Foreskin keratinocyte (primary cell): ENCODE measurements at places on chromosomes 1 and 21.

DNA sequence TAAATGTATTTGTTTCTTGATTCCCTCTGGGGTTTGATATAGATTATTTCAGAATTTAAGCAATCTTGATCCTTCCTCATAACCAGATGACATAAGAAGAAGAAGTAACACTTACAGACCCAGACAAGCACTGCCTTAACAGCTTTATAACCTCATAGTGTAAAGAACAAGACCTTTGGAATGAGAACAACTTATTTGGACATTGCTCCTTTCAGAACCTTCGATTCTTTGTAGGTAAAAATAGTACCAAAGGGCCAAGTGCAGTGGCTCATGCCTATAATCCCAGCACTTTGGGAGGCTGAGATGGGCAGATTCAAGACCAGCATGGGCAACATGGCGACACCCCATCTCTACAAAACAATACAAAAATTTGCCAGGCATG, 15.0 kb downstream of the TM2D1 start:
- DNase-seq: no peak

- DNase-seq: peak; percentile 36
Measured at GRCh38 chr1:16212251-16212961, at the start of gene ARHGEF19. Gene ARHGEF19, minus strand, starts transcription at chr1:16212652. Its CDS starts 3,598 bp downstream, at chr1:16209054.

DNA sequence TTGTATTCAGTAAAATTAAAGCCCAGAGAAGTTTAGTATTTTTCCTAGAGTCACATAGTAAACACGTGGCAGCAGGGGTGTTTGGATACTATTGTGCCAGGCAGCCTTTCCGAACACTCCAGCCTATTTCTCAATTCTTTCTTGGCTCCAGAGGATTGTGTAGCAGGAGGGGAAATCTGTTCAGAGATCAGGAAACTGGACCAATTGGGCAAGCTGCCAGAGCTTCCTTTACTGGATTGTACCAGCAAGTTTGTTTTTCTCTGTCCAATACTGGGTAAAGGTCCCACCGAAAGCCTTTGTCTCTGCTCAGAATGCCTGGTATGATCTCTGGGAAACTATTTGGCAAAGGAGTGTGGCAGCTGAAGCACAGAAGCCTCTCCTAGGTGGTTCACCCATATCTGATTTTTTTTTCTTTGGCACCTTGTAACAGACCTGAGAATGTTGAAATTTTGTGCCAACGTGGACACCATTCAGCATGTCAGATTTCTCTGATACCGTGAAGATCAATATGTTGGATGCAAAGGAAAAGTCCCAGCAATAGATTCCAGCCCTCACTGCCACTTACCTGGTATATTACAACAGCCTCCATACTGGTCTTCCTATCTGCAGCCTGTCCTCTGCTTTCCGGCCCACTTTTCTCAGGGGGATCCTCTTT, 126.2 kb downstream of the FGGY start:
- no peak for DNase-seq

DNA sequence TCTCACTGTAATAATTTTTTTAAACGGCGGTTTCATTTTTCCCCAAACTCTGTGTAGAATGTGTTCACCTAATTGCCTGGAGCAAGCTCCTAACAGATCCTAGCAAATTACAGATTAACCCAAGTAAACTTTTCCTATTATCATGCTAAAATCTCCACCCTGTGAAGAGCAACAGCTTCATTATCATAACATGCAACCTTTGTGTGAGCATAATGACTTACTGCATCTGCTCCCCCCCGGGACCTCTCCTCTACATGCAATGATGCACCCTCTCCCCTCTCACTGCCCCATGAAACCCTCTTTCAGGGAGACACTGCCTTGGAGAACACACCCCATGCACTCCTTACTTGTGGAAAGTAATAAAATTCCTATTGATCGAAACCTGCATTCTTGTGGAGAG, 717.0 kb upstream of the TMPRSS15 start:
- no peak for DNase-seq

- DNase-seq: no peak
Measured at GRCh38 chr1:185942961-185943360, 208.8 kb downstream of the HMCN1 start.

GRCh38 chr1:171844381-171844780, 3.1 kb downstream of the DNM3 start:
- DNase-seq: no peak

- peak; percentile 12 for DNase-seq
Measured at GRCh38 chr1:87644579-87645190, 316.0 kb downstream of the LMO4 start.

DNA sequence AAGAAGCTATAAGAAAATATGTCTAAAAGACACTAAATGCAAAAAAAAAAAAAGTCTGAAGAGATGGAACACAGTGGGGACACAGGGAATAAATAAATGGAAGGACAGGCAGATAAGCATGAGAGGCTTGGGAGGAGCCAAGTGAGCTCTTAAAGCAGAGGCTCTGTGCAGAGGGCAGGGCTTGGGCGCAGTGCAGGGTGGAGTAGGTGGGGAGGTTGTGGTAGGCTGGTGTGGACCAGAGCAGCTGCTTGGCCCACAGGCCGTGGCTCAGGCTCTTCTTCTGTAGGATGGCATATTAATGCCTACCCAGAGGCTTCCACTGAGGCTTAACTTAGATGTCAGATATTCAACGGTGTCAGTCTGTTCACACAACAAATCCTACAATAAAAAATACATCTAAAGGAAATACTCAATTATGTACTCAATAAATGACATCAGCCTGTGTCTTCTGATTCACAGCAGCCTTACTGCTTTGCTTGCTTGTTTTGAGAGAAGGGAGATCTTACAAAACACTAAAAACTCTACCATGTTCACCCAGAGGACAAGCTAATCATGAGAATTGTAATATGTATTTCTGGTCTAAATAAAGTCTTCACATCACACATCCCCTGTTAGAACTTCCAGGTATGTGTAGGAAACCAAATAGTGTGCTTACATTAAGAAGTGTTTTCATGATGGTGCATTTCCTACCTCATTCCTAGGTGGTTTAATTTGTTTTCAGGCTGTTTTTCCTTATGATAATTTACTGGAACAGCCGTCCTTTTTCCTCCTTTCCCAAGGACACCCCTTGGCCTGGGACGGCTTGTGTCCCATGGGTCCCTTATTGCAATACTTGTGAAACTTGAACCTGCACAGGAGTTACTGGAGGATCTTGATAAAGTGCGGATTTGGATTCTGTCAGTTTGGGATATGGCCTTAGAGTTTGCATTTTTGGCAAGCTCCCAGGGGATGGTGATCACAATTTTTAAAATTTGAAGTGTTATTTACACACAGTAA, 24.9 kb downstream of the DIP2A start:
- DNase-seq: no peak

GRCh38 chr1:18908911-18909771, 6.8 kb upstream of the ALDH4A1 start:
- no peak for DNase-seq

DNA sequence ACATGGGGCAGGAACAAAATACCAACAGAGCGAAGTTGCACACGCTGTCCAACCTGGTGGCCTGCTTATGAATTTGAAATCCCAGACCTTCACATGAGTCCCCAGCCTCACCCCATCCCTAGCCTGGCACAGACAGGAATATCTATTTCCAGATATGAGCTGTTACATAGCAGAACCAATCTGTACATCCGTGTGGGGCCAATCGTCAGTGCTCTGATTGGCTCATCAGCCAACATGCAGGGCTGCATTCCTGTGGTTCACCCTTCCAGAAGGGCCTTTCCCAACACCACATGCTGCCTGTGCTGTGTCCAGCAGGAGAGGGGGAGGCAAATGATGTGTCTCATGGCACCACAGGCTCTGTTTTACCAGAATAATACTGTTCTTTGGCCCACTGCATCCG, 31.3 kb downstream of the CCN1 start:
- DNase-seq: peak; percentile 99

DNA sequence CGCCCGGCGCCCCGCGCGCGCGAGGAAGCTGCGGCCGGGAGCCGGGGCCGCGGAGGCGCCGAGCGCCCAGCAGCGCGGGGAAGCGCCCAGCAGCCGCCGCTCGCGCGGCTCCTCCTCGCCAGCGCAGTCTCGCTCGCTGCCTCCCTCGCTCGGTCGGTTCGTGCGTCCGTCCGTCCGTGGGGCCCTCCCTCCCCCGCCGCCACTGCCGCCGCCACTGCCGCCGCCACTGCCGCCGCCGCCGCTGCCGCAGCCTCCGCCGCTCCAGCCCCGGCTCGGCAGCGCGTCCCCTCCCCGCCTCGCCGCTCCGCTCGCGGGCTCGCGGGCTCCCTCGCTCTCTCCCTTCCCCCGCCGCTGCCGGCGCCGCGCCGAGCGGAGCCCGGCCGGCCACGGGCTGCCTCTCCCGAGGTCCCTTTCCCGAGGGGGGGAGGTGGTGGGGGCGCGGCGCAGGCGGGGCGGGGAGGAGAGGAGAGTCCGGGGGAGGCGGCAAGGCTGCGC, at the start of gene KCND3:
Gene KCND3 (minus strand): TSS at position 138 of the 495 bp plus-strand sequence.
- DNase-seq: no peak

DNA sequence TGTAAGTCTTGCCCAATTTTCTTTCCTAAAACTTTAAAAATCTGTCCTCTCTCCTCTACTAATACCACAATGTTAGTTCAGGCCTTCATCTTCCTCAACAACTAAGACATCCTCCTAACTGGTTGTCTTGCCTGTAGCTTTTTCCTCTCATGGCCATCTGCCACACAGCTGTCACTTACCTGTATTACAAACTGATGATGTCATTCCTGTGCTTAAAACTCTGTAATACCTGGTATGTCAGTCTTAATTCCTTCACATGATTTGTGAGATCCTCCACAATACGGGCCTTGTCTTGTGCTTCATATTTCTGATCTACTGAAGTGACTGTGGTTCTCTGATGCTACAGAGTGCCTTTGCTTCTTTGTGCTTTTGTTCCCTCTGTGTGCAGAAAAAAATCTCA, 9.8 kb downstream of the MRPS14 start:
- DNase-seq: no peak

GRCh38 chr1:4128616-4129015, 228.5 kb upstream of the C1orf174 start:
- no peak for DNase-seq

DNA sequence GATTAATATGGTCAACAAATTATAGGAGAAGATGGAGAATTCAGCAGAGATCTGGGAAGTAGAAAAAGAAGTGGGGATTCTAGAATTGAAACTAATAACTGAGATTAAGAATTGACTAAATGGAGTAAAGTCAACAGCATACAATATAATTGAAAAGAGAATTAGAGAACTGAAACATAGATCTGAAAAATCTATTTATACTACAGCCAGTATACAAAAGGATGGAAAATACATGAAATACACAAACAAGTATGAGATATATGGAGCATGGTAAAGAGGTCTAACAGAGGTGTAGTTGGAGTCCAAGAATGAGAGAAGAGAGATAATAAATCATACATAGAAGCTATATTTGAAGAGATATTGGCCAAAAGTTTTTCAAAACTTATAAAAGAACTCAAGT, 235.2 kb downstream of the FGGY start:
- DNase-seq: no peak

- DNase-seq: no peak
Measured at GRCh38 chr1:216173376-216173995, 249.8 kb downstream of the USH2A start.

- no peak for DNase-seq
Measured at GRCh38 chr1:234093107-234093506, 188.6 kb downstream of the SLC35F3 start.

DNA sequence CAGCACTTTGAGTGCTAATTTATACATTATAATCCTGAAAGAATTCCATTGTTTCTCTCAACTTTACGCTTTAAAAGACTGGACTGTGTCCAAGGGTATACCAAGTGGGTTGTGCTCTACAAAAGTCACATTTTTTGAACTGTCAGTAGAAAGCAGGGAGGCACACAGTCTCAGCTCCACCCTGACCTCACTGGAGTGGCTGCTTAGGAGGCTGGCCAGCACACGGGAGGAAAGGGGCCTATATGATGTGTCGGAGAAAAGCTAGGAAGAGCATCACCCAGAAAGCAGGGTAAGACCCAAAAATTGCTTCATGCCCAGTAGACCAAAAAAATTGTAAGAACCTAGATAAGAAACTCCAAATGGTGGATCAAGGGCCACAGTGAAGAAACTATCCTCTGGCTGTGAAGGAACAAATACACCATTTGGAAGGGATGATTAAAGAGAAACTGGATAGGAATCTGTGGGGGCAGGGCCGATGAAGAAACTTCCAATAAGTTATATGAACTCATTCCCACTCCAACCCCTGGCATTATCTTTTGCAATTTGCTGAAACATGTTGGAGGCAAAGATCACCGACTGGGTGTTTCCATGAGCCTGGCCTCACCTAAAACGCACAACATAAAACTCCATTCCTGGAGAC, 1.9 kb downstream of the S100A10 start:
- no peak for DNase-seq

DNA sequence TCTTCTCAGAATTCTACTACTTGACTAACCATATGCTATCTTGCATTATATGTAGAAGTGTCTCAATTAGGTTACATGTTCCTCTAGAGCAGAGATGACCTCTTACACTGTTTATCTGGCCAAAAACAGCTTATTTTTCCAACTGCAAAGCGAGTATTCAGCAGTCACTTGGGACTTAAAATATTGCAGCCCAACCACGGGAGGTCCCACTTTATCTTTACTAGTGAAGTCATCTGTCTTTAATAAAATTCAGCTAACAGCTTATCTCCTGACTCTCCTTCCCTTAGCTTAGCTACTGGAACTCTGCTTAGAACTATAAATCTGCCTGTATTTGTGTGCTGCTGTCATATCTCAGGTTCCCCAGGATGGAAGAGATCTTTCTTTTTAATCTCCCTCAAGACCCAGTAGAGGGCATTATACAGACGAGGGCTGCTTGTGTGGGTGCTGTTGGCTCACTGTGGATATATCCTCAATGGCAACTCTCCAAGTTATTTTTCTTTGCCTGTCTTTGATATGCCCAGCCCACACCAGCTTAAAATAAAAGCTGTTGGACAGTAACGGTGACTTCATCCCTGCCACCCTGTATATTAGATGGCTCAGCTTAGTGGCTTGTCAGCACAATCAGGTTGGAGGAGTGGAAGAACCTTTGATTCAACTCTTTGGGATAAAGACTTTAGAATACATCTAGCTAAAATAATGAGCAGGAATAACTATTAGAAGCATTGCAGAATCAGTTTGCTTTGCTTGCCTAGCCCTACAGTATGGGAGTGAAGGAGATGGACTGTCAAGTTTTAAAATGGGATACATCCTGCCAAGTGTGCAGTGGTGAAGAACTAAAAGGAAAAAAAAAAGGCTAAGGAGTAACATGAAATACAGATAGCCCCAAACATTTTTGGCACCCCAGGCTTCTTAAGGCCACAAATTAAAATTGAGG, 9.6 kb downstream of the ENSA start:
- peak; percentile 73 for DNase-seq

DNA sequence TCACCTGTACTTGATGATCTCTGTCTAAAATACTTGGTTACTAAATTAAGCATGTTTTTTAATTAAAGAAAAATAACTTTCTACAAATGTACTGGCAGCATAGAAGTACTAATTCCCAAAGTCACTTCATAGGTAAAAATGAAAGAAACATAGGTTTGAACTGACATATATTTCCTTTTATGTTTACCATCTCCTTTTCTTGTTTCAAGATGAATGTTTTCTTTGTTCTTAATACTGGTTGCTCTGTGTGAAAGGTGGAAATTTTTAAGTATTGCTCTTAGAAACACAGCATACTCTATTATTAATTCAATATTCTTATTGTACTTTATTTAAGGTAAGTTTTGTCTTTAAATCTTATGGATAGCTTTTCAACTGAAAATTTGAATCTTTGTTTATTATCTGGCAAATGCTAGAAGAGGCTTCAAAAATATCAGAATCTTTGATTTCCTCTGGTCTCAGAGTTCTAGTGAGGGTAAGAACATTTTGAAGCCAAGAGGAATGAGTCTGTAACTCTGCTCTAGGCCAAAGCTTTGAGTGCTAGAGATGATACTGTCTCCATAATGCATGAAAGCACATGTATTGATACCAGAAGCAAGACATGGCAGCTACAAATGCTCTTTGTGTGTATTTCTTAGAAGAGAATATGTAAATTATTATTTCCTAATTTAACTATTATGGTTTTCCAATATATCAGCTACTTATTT, 18.2 kb downstream of the RRP15 start:
- DNase-seq: no peak
